Neural crest cell (in vitro differentiated cells): ENCODE measurements at places on chromosomes 4 and X. TPM values are rescaled to one million over a fixed set of nuclear protein-coding genes. Genes with fewer than 3 reads are reported as not detected.

DNA sequence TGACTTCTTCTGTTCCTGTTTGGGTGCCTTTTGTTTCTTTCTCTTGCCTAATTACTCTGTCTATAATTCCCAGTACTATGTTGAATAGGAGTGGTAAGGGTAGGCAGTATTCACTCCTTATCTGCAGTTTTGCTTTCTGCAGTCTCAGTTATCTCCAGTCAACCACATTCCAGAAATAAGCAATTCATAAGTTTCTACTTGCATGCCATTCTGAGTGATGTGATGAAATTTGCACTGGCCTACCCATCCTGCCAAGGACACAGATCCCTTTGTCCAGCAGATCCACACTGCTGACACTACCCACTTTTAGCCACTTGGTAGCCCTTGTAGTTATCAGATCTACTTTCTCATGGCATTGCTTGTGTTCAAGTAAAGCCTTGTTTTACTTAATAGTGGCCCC is 971.6 kb upstream of the INTU start:
- peak overlapping the region; percentile 64 for H3K27ac ChIP-seq
- no peak for DNase-seq
- H3K36me3 ChIP-seq, result no peaks in the 10 kb centered on the region
- H3K4me3 ChIP-seq, result no peak overlapping the region

BEX1 gene
- 60.0 TPM in 2 replicates for total RNA-seq

DNA sequence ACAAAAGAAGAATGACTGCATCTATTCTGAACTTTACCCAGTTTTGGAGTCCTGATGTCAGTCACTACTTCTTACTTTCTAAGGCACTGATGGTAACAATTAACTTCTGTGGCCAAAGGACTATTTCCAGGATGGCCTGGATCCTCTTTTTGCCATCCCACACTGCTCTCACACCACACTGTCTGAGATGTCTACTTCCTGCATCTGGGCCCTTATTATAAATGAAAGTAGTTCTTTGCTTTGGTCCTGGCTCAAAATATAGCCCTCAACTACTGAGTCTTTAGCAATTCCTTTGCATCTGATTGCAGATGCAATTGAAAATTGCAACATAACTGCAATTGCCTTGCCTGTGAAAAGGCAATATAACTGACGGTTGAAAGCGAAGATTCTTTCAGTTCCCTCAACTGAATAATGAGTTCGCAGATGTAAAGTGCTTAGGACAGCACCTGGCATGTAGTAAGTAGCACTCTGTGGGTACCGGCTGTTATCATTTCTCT is 44.2 kb downstream of the COQ2 start:
- H3K27ac ChIP-seq, result no peak overlapping the region
- H3K4me1 ChIP-seq, result no peaks in the 10 kb centered on the region
- H3K36me3 ChIP-seq, result peaks cover 11% of the 10 kb centered on the region
- H3K27me3 ChIP-seq, result no peaks in the 10 kb centered on the region
- DNase-seq, result no peak

DNA sequence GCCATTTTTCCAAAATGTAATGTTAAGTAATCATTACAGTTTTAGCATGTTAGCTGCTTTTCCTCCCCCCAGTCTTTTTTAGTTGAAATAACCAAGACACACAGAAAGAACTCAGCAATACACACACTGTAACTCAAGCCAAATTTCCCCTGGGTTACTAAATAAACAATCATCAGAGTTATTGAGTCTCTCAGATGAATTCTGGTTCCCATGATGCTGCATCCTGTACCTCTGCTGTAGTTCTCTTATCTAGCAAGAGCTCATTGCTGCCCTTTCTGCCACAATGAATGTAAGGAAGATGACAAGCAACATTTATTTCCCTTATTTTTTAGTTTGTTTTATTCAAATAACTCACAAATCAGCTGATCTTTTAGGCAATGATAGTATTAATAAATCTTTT is 185.1 kb downstream of the ARHGAP6 start:
- H3K27me3 ChIP-seq, result no peaks in the 10 kb centered on the region
- H3K27ac ChIP-seq, result no peak overlapping the region
- no peak overlapping the region for H3K4me3 ChIP-seq
- no peak for DNase-seq
- no peaks in the 10 kb centered on the region for H3K4me1 ChIP-seq
- H3K36me3 ChIP-seq, result no peaks in the 10 kb centered on the region

DNA sequence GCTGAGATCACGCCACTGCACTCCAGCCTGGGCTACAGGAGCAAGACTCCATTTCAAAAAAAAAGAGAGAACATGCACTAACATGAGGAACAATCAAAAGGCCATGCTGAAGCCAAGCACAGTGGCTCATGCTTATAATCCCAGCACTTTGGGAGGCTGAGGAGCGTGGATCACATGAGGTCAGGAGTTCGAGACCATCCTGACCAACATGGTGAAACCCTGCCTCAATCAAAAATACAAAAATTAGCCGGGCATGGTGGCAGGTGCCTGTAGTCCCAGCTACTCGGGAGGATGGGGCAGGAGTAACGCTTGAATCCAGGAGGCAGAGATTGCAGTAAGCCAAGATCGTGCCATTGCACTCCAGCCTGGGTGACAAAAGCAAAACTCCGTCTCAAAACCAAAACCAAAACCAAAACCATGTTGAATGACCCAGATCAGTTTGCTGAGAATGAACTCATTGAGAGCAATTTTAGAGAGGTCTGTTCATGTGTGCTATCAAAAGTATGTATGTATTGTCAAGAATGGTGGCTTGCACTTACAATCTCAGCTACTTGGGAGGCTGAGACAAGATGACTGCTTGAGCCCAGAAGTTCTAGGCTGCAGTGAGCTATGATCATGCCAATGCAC is 44.8 kb downstream of the PDS5A start:
- peaks cover 3% of the 10 kb centered on the region for H3K36me3 ChIP-seq
- no peak overlapping the region for H3K4me3 ChIP-seq
- no peaks in the 10 kb centered on the region for H3K27me3 ChIP-seq

AMTN gene
- not detected in 2 replicates for total RNA-seq

GRCh38 chr4:103998756-103999155 is 279.0 kb upstream of the TACR3 start:
- H3K27ac ChIP-seq, result no peak overlapping the region
- H3K4me3 ChIP-seq, result no peak overlapping the region
- H3K4me1 ChIP-seq, result peaks cover 23% of the 10 kb centered on the region
- no peak for DNase-seq

KIAA1210 gene
- total RNA-seq, result not detected in 2 replicates

DNA sequence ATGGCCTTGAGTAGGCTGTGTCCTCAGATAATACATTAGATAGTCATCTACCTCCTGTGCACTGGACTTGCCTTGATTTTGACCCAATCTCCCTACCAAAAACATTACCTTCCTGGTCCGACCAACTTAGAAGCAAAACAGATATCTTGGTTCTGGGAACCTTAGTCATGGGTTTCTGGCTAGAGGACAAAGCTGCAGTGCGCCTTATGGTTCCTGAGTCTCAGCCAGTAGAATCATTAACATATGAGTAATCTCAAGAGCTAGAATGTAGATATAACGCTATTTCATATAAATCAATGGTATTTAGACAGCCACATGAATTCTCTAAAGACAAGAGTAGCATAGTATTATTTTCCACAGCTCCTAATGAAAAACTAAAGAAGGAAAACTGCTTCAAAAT is 83.1 kb downstream of the GRIA3 start:
- peaks cover 5% of the 10 kb centered on the region for H3K36me3 ChIP-seq
- H3K27me3 ChIP-seq, result no peaks in the 10 kb centered on the region
- no peak overlapping the region for H3K27ac ChIP-seq
- no peak overlapping the region for H3K4me3 ChIP-seq
